H1 (cell line): ENCODE measurements at places on chromosomes 3 and 15. TPM values are rescaled to one million over a fixed set of nuclear protein-coding genes. Genes with fewer than 3 reads are reported as not detected.

DNA sequence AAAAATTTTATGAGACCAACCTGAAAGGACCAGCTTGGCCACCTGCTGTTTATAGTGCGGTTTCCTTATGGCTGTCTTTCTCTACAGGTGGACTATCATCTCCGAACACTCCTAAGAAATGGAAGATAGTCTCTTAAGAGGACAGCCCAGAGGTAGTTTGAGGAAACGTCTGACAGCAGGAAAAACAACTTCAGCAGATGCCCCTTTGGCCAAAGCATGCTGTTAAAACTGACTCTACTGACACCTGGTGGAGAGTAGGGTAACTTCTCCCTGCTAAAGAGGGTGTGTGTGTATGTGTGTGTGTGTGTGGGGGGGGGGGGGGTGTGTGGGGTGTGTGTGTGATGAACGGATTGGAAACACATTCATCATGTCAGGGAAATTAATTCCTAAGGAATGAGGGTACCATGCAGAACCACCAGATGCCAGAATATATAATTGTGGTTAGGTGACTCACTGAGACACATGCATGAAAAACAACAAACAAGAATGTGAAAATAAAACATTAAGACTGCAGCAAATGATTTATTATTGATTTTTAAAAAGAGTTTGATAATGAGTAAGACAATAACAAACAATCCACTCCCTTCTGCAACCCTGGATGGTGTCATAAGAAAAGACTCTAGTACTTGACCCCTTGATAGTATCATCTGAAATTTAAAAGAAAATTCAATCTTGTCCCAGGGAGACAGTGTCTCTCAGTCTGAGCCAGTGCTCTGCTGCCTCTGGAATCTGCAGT, 256.5 kb downstream of the THRB start:
- peak; percentile 51 for DNase-seq
- no peaks in the 10 kb centered on the region for H3K36me3 ChIP-seq
- H3K4me3 ChIP-seq: no peak overlapping the region
- no peaks in the 10 kb centered on the region for H3K27me3 ChIP-seq
- H3K4me1 ChIP-seq: no peaks in the 10 kb centered on the region; the same call in 1 of the 2 replicates

- H3K27ac ChIP-seq: no peak overlapping the region
- H3K36me3 ChIP-seq: no peaks in the 10 kb centered on the region
- no peaks in the 10 kb centered on the region for H3K4me1 ChIP-seq
Measured at GRCh38 chr15:86481720-86482119, 402.0 kb downstream of the AGBL1 start.

DNA sequence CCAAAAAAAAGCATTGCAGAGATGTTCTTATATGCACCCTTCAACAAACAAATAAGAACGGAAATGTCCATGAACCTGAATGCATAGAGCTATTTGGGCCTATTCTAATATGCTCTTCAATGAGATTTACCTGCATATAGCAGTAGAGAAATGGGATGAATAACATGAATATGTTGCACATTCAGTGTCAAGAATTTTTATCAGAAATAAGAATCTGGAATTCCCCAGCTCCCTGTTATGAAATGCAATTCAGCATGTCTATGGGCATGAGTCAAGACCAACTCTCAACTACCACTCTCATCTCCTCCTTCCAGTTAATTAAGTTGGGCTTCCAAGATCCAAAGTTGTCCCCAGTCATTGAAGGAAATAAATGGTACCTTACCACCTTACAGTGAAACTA, 133.7 kb upstream of the ALCAM start:
- no peak overlapping the region for H3K4me3 ChIP-seq
- H3K27ac ChIP-seq: no peak overlapping the region
- no peaks in the 10 kb centered on the region for H3K4me1 ChIP-seq
- DNase-seq: no peak
- no peaks in the 10 kb centered on the region for H3K36me3 ChIP-seq

- no peaks in the 10 kb centered on the region for H3K4me1 ChIP-seq
- H3K4me3 ChIP-seq: no peak overlapping the region
- H3K27me3 ChIP-seq: no peaks in the 10 kb centered on the region
- DNase-seq: no peak
- no peak overlapping the region for H3K27ac ChIP-seq
Measured at GRCh38 chr3:98359993-98360675, 6.5 kb downstream of the OR5K4 start.

- no peak overlapping the region for H3K27ac ChIP-seq
- no peak overlapping the region for H3K4me3 ChIP-seq
- H3K36me3 ChIP-seq: no peaks in the 10 kb centered on the region
- peaks cover 10% of the 10 kb centered on the region for H3K27me3 ChIP-seq
Measured at GRCh38 chr3:2096216-2096615, 2.5 kb upstream of the CNTN4 start.

DNA sequence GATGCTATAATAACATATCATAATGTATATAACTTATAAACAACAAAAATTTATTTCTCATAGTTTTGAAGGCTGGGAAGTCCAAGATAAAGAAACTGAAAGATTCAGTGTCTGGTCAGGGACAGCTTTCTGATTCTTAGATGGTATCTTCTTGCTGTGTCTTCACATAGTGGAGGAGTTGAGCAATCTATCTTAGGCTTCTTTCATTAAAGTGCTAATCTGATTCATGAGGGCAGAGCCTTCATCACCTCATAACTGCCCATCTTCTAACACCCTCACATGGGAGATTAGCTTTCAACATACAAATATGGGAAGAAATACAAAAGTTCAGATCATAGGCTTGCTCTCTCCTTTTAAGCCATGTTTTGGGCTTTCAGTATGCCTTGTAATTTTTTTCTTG, 774.8 kb upstream of the EPHA6 start:
- no peaks in the 10 kb centered on the region for H3K27me3 ChIP-seq
- H3K4me1 ChIP-seq: no peaks in the 10 kb centered on the region
- H3K36me3 ChIP-seq: no peaks in the 10 kb centered on the region
- no peak overlapping the region for H3K4me3 ChIP-seq
- no peak overlapping the region for H3K27ac ChIP-seq

The ITPKA gene
- total RNA-seq: 0.67 and 0.99 TPM in 2 replicates

The EPHA6 gene
- 2.8 and 3.2 TPM in 2 replicates for total RNA-seq

DNA sequence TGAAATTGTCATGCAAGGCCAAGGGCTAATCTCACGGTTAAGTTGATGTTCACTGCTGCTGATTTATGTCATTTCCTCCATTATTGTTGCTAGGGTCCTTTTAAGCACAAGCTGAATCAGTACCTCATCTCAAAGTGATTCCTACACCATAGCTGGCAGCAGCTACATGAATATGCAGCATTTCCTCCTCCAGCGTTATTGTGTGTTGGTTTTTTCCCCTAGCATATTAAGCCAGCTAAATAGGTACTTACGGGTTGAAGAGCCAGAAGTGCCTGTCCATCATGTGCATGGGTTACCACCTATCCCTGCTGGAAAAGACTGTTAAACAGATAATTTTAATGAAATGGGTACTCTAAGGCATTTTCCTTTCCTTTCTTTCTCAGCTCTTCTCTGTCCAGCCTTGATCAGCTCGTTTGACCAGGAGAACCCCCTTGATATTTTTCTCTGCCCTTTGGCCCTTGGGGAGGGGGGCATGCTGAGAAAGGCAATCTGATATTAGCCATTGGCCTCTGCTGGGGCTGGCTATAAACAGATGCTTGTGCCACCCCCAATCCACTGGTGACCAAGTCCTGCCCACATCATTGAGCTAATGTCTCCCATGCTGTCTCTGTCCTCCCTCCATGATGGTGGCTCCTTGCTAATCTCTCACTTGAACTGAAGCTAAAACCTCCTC, 115.6 kb upstream of the PLXNA1 start:
- no peak overlapping the region for H3K4me3 ChIP-seq
- H3K27me3 ChIP-seq: no peaks in the 10 kb centered on the region
- H3K4me1 ChIP-seq: no peaks in the 10 kb centered on the region
- no peak for DNase-seq

DNA sequence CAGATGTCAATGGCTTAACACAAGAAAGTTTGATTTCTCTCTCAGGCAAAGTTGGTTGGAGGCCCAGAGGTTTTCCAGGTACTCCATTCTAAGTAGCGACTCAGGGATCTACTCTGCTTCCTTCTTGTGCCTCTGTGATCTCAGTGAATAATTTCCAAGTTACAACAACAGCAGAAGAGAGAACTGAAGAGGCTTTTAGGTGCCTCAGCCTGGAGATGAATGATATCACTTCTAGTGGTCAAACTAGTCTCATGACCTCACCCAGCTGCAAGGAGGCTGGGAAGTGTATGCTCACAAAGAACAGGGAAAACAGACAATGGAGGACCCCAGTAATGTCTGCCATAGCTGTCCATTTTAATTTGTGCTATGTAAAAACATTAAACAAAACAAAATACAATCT, 4.6 kb upstream of the PRICKLE2 start:
- no peak for DNase-seq
- H3K27ac ChIP-seq: no peak overlapping the region
- no peak overlapping the region for H3K4me3 ChIP-seq
- H3K36me3 ChIP-seq: no peaks in the 10 kb centered on the region

The GPR176 gene
- 190 and 198 TPM in 2 replicates for total RNA-seq

The CLDN1 gene
- total RNA-seq: 3.0 and 3.1 TPM in 2 replicates

The GOLGA6D gene
- total RNA-seq: 0.69 and 0.73 TPM in 2 replicates

- H3K4me3 ChIP-seq: no peak overlapping the region
- H3K4me1 ChIP-seq: no peaks in the 10 kb centered on the region
- H3K27me3 ChIP-seq: no peaks in the 10 kb centered on the region
- no peaks in the 10 kb centered on the region for H3K36me3 ChIP-seq
- no peak for DNase-seq
Measured at GRCh38 chr15:60889006-60889405, 340.1 kb downstream of the RORA start.

GRCh38 chr3:52685709-52686691, at the start of the genes GNL3 and PBRM1:
Gene GNL3, plus strand, starts transcription at chr3:52686032. Its CDS starts 61 bp downstream, at chr3:52686093.
Gene PBRM1, minus strand, starts transcription at chr3:52685913.
- no peaks in the 10 kb centered on the region for H3K27me3 ChIP-seq
- H3K4me3 ChIP-seq: peak within 1 kb of the TSS; percentile 99
- peak within 1 kb of the TSS; percentile 92 for H3K27ac ChIP-seq
- H3K36me3 ChIP-seq: peaks cover 40% of the 10 kb centered on the region

- H3K27me3 ChIP-seq: no peaks in the 10 kb centered on the region
- H3K4me3 ChIP-seq: no peak overlapping the region
- no peaks in the 10 kb centered on the region for H3K4me1 ChIP-seq
Measured at GRCh38 chr3:101936419-101937356, 87.4 kb downstream of the NFKBIZ start.

DNA sequence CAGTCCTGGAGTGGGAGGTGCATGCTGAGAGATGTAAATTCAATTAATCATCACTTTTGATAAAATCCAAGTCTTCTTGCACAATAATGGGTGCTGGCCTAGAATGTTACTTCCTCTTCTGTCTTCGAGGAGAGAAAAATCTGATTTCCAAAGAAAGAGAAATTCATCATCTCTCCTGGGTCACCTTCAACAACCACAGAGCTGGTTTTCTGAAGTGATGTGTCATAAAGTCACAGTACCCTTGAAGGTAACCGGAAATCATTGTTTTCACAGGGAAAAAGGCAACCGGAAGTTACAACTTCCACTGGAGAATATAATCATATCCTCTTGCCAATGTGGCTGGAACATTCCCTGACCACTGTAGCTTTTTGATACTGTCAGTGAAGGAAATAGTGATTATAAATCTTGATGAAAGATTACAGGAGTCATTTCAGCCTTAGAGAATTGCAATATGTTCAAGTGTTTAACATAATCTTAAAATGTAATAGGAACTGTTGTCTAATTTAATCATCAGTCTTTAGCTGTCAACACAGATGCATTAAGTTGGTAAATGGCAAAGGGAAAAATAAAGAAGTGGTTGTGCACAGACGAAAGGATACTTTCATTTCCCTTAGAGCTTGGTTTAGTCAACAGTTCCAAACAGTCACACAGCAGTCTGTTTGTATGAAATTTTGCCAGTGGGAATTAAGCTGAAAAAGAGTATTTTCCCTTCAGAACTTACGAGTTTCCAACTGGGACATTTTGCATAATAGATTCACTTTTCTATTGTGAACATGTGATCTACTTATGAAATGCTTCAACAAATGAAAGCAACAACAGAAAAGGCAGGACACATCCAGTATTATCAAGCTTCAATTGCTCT, 106.5 kb upstream of the SLC4A7 start:
- DNase-seq: no peak
- H3K27me3 ChIP-seq: no peaks in the 10 kb centered on the region
- H3K4me1 ChIP-seq: peaks cover 6% of the 10 kb centered on the region
- H3K4me3 ChIP-seq: no peak overlapping the region

The GREM1 gene
- 0.57 and 1.1 TPM in 2 replicates for total RNA-seq

- peaks cover 7% of the 10 kb centered on the region; the same call in 1 of the 2 replicates for H3K36me3 ChIP-seq
- no peak overlapping the region for H3K4me3 ChIP-seq
- no peaks in the 10 kb centered on the region for H3K4me1 ChIP-seq
- peaks cover under 1% of the 10 kb centered on the region for H3K27me3 ChIP-seq
- DNase-seq: no peak
- H3K27ac ChIP-seq: no peak overlapping the region
Measured at GRCh38 chr3:11306817-11307589, 34.8 kb downstream of the ATG7 start.

The TM4SF1 gene
- total RNA-seq: 0.26 and 1.5 TPM in 2 replicates

DNA sequence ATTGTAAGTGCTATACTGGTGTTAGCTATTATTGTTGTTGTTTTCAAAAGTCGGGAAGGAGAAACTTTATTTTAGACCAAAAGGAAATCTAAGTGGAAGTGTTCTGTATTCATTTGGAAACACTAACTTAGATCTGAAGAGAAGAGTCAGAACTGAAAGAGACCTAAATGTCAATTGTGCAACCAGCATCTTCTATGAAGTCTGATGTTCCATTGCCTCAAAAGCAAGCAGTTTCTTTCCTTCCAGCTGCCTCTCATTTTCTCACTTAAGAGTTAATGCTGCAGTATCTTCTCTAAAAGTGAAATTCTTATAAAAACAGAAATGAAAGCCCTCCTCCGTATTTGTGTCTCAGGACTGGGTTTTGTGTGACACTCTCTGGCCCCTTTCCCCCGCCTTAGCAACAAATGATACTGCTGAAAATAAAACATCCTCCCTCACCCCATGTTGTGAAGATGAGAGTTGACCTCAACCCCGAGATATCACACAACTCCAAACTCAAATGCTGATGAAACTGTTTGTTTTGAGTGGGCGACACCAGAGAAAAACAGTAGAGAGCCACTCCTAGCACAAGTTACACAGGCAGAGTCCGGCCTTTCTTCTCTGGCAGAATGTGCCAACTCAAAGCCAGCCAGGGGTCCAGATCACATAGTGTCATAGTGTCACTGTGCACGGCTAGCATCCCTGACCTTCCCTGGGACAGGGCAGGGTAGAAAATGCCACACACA, 48.9 kb downstream of the GLDN start:
- no peaks in the 10 kb centered on the region for H3K27me3 ChIP-seq
- H3K4me3 ChIP-seq: no peak overlapping the region
- no peaks in the 10 kb centered on the region for H3K36me3 ChIP-seq
- no peak for DNase-seq
- H3K4me1 ChIP-seq: peaks cover 6% of the 10 kb centered on the region

The COL6A5 gene
- 0.06 TPM in 1 of 2 replicates, not detected in the other for total RNA-seq

The LSMEM2 gene
- total RNA-seq: 0.57 and 0.58 TPM in 2 replicates
